ENCODE measurements at places on chromosomes 1 and 21.

GRCh38 chr21:24899138-24899537 is 708.1 kb downstream of the MRPL39 start:
- DNase-seq, result no peak

DNA sequence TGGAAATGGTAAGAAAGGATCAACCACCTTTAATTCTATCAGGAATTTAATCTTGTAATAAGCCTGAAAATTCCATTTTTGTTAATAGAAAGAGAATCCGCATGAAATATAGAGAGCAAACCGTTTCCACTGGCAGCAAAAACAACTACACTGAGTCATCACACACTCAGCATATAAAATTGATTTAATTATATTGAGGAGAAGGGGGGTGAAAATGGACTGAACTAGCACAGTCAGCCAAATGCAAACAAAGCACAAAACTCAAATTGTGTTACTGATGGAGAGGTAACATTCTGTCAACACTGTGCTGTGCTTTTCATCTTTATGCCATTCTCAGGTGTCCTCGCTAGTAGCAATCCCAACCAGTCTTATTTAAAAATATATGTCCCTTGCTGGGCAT is 1583.9 kb downstream of the MRPL39 start:
- no peak for DNase-seq

GRCh38 chr21:33383056-33383888 is 19.9 kb upstream of the IFNGR2 start:
- peak; percentile 59 for DNase-seq

GRCh38 chr21:21661741-21662140 is 663.5 kb downstream of the NCAM2 start:
- no peak for DNase-seq

Data from GM04504 (cell line).